ENCODE measurements at places on chromosomes 5 and 9. TPM values are rescaled to one million over a fixed set of nuclear protein-coding genes. Genes with fewer than 3 reads are reported as not detected.

The PFN3 gene
- total RNA-seq, result not detected

The HRCT1 gene
- total RNA-seq, result 7.2 TPM

The AK3 gene
- total RNA-seq, result 81.6 TPM

The ADGRD2 gene
- total RNA-seq, result 0.29 TPM

The ROPN1L gene
- not detected for total RNA-seq

The PCDHA8 gene
- total RNA-seq, result not detected

Measured in ureter (tissue), 1 donor.